Activated CD8-positive, alpha-beta memory T cell treated with anti-CD3 and anti-CD28 coated beads for 48 hours (primary cell): ENCODE measurements at places on chromosomes 1 and 21.
A peak's percentile ranks its signal among the peaks of the same experiment; 100 is the strongest.

DNA sequence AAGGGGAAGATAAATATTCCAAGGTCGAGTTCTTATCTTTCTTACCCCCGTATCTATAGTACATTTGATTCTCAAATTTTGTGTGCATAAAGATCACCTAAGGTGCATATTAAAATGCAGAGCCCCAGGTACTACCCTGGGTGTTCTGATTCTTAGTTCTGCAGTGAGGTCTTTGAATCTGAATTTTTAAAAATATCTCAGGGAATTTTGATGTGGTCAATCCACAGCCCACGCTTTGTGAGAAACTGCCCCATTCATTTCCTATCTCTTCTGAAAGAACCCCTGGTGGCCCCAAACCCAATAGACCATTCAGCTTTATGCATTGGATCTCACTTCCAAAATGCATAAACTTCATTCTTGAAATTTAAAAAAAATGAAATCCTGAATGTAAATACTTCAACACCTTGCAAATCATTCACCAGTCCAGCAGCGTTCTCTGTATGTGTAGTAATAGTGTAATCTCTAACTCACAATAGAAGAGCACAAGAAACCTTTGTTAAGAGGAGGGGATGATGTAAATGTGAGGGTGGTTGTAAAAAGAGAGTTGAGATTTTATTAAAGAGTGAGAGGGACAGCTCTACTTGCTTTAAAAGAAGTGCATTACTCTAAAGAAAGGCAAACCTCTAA is 108.8 kb upstream of the ZP4 start:
- no peak for DNase-seq

GRCh38 chr1:199041173-199041914 is 402.5 kb downstream of the PTPRC start:
- no peak for DNase-seq

DNA sequence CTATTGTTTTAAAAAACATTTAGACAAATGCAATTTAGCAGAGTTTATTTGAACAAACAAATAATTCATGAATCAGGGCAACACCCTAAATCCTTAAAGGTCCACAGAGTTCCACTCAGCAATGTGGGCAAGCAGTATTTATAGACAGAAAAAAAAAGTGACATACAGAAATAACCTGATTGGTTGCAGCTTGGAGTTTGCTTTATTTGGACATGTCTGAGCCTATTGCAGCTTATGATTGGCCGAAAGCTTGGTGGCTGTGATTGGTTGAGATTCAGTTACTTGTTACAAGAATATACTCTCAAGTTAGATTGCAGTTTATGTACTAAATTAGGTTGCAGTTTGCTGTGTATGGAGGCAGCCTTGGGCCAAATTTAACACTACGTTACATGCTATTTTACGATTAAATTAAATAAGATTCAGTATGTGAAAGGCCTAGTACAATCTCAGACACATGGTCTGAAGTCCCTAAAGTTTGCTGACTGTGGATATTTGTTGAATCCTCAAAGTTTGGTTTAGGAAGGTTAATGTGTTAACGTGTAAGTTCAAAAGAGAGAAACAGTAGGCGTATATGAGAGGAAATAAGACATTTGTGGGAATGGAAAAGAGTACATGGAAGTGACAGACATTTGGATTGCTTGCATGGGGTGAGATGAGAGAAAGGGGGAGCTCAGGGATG is 6.9 kb upstream of the CAMSAP2 start:
- DNase-seq, result no peak

DNA sequence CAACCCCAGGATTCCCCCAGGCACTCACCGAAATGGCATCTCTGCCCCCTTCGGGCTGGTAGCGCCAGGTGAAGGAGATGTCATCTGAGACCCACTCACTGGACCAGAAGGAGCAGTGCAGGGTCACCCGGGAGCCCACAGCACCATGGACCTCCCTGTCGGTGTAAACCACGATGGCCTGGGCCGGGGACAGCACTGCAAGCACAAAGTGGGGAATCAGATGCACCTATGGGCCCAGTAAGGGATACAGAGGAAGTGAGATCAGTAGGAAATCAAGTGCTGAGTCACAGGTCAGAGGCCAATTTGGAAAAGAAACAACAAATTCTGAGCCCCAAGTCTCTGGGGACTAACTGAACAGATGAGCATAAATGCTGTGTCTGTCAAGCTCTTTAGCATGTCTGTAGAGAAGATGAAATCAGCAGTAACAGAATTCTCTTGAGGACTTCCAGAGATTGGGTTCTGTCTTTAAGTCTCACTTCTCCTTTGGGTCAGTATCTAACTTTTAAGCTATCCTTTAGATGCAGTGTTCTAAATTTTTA is 2.5 kb downstream of the MPZ start:
- DNase-seq, result no peak

- DNase-seq, result no peak
Measured at GRCh38 chr1:209513226-209513625, 70.3 kb upstream of the CAMK1G start.

- DNase-seq, result no peak
Measured at GRCh38 chr1:113292603-113293255, 97.6 kb upstream of the MAGI3 start.

- DNase-seq, result no peak
Measured at GRCh38 chr1:149926296-149926695, 1.3 kb downstream of the SF3B4 start.

DNA sequence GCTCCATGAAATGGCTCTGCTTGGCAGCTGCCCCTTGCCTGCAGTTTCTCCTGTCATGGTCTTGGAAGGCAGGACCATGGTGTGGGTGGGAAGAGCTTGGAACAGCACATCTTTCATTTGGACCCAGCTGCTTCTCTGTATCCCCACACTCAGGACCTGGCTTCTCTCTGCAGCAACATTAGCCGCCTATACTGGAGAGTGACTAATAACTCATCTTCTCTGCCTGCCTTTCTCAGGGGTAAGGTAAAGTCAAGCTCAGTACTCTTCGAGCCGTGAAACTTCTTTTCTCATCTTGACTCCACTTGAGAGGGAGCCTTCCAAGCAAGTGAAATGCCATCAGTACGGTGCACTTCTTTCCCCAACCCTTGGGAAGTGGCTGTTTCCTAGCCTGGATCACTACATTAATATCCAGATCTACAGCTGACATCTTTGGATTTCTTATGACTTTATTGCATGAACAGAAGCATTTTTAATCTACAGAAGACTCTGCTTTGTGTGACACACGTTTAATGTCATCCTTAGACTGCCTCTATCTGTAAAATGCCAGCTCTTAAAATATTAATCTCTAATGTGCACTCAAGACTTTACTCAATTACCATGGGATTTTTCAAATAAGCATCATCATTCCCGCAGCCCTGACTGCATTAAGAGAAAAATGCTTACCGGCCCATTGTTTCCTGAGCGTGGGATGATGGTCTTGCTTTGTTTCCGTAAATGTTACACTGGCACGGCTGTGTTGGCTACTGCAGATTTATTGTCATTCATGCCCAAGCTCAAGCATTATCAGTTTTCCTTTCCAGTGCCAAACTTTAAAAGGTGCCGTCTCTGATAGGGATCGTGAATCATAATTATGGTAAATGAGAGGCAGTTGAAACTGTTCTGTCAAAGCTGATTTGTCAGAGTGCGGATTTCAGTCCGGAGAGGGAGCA is 242.9 kb downstream of the HHAT start:
- DNase-seq, result no peak

GRCh38 chr1:71157715-71158114 is 76.9 kb upstream of the ZRANB2 start:
- no peak for DNase-seq

DNA sequence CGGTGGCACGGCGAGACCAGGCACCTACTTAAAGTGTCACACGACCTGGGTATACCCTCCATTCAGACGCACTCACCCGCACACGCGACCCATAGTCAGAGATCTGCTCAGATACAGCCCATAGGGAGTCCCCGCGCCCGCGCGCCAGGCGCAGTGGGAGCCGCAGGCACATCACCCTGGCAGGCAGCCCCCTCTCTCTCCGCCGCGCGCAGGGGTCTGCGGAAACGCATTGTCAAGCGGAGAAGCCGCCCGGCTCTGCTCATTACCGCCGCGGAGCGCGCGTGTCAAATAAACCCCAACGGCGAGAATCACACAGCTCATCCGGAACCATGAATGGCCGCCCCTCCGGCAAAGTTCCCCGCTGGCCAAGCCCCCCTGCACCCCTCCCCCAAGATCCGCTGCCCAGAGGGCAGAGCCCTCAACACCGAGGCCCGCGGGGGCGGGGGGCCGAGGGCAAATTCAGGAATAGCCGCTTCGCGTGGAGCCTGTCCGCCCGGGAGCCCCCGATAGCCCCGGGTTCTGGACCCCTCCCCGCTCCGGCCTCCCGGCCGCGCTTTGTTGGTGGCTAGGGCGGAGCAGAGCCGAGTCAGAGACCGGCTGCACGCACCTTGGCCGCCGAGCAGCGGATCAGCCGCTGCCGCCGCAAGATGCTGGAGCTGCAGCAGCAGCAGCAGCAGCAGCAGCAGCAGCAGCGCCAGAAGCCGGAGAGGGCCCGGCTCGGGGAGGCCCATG is 522 bp downstream of the LRP8 start:
- peak; percentile 47 for DNase-seq

DNA sequence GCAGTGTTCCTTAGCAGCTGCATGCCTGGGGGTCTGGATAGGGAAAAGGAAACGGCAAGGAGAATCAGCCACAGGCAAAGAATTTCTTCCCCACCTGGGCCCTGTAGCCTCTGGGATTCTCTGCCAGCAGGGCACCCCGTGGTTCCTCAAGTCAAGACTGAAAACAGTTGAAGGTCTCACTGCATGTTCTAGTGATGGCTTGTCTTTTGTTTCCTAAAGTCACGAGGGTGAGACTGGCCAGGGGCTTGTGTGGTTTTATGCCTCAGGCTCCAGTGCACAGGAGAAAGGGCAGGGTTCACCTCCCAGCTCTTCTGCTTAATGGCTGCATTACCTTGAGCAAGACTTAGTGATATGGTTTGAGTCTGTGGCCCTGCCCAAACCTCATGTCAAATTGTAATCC is 53.2 kb upstream of the B3GALT5 start:
- DNase-seq, result no peak

DNA sequence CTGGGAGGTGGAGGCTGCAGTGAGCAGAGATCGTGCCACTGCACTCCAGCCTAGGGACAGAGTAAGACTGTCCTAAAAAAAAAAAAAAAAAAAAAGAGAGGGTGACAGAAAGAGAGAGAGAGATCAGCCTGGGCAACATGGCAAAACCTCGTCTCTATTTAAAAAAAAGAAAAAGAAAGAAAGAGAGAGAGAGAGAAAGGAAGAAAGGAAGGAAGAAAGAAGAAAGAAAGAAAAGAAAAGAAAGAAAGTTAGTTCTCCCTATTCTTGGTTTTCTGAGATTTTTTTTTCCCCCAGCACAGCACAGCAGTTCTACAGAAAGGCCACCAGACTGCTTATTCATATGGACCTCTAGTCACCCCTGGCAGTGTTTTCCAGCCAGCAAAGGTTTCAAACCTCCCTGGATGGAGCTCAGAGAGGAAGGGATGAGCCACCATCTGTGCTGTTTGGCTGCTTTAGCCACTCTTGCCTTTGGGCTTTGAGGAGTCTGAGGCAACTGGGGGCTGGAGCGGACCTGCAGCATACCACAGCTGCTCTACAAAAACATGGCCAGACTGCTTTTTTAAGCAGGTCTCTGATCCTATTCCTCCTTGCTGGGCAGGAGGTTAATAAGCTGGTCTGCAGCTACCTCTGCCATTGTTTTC is 10.6 kb downstream of the S100A6 start:
- DNase-seq, result no peak

DNA sequence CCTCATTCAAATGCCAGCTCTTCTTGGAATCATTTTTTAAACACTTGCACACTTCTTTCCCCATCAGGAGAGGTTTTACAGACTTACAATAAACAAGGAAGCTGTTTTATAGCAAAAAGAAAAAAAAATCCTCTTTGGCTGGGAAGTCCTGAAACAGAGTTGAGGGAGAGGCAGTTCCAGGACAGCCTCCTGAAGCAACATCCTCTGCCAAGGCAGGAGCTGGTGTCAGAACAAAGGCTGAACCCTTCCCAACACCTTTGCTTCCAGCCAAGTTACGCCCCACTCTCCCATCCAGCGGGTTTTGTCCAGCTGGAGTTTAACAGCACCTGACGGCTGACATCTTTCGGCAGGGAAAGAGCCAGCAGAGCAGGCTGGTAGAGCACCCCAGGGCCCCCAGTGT is 287.8 kb downstream of the RRAGC start:
- no peak for DNase-seq
